ENCODE measurements at places on chromosomes 16 and 17.

DNA sequence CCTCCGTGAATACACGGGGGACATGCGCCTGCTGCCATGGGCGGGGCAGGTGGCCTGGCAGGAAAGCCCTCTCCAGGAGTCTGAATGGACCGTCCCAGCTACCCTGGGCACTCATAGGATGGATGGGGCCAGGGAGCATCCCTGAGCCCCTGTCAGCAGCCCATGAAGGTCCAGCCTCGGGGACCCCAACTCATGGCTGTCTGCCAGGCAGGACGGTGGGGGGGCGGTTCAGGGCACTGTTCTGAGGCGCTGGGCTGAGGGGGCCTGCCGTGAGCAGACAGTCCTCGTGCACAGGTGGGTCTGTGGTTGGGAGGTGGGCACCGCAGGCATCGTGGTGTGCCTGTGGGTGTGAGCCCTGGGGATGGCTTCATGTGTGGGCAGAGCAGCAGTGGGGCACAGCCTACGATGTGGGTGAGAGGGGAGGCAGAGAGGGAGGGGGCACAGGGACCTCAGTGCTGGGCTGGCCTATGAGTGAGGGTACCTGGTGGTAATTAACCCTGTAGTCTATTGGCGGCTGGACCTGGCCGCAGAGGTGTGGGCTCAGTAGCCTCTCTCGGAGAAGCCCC lies 6.5 kb upstream of the PKMYT1 start:
- no peak for DNase-seq

DNA sequence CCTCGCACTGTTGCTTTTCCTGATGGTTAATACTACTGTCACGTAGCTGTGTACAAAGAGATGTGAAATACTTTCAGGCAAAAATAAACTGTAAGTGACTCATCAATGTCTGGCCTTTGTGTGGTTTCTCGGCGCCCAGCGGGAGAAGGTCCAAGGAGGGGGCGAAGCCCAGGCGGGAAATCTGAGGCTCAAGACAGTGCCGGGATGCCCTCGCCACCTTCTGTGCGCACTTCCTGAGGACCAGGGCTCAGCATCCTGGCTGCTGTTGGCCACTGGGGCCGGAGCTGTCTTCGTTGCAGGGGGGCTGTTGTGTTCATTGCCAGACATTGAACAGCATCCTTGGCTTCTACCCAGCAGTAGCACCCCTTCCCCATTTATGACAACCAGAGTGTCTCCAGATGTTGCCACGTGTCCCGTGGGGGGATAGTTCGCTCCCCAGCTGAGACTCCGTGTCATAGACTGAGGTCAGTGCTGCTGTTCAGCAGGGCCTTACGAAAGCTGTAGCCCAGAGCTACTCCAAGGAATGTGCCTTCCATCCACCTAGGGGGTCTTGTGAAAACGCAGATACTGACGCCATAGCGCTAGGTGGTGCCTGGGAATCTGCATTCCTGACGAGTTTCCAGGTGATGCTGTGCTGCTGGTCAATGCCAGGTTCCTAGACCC lies 67.3 kb upstream of the PLCG2 start:
- peak; percentile 76 for DNase-seq

DNA sequence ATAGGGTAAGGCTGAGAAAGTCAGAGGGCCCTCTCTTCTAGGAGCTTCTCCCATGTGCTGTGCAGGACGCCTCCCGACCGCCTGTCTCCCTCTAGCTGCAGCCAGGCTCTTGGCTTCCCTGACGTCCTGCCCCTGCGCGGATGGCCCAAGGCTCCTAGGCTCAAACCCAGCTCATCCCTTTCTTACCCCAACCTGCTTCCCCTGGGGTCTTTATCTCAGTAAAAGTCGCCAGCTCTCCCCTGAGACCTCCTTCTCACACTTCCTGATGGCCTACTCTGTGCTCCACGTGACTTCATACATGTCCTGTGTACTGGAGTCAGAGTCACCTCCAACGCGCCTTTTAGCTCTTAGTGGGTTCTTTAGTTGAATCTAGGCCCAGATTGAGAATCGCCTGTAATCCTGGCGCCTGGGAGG lies 1.1 kb upstream of the ZNF747 start:
- DNase-seq: peak; percentile 24

DNA sequence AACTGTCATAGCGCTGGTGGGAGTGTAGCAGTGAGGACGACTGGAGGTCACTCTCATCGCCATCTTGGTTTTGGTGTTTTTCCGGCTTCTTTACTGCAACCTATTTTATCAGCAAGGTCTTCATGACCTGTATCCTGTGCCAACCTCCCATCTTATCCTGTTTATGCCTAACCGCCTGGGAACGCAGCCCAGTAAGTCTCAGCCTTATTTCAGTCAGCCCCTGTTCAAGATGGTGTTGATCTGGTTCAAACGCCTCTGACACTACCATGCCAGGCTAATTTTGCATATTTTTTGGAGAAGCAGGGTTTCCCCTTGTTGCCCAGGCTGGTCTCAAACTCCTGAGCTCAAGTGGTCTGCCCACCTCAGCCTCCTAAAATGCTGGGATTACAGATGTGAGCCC lies 179.8 kb upstream of the HSBP1 start:
- no peak for DNase-seq

DNA sequence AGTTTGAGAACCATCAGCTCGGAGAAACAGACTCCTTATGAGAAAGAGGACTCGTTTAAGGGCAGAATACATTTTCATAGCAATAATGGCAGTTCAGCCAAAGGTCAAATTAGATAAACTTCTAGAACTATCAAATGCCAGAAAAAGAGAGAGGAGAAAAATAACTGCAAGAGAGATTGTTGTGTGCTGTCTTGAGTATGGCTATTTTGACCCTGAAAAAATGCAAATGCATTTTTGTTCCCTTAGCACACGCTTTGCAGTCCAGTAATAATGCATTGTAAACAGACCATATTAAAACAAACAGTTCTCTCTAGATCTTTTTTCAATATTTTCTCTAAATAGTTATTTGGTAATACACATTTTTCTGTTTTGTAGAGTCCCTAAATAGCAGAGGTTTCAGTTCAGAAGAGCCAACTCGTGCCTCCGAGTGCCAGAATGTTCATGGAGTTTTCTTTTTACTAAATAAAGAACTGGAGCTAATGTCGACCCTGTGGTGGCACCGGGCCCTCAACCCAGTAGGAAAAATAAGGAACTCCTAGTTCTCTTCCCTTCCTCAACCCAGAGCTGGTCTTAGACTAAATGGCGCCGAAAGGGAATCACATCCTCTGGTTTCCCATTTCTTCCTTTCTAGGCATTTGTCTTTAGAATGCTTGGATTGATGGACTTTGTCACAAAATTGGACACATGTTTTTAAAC lies 298.0 kb downstream of the MAP2K4 start:
- no peak for DNase-seq

DNA sequence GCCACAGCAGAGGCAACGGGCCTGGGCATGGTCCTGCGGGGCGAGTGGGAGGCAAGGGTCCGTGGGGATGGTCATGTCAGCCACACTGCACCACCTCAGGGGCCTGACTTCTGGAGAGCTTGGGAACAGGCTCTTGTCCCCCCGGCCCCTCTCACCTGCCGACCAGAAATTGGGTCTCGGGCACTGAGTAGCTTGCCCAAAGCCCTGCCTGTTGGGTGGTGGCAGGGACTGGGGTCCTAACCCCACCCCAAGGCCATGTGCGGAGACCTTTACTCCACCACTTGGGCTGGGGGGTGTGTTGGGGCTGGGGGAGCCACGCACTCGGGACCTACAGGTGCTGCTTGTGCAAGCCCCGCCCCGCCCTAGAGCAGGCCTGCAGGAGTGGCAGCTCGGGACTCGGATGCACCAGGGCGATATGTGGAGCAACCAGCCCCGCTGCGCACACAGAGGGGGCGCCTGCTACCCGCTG lies 24.2 kb upstream of the CHMP6 start:
- DNase-seq: no peak
